ENCODE measurements at places on chromosomes 3 and 15. TPM values are rescaled to one million over a fixed set of nuclear protein-coding genes. Genes with fewer than 3 reads are reported as not detected.

The ADGRG7 gene
- polyA plus RNA-seq, result not detected

The CDCP1 gene
- polyA plus RNA-seq, result 1.8 TPM

The KBTBD13 gene
- not detected for polyA plus RNA-seq

The CMTM8 gene
- 13.8 TPM for polyA plus RNA-seq

The SENP7 gene
- polyA plus RNA-seq, result 4.7 TPM

Measured in adipose tissue (tissue), 3 donors.